8988T (cell line): ENCODE measurements at places on chromosomes 6 and 20.

GRCh38 chr6:12545619-12546409, 170.8 kb upstream of the PHACTR1 start:
- DNase-seq = peak; percentile 27

DNA sequence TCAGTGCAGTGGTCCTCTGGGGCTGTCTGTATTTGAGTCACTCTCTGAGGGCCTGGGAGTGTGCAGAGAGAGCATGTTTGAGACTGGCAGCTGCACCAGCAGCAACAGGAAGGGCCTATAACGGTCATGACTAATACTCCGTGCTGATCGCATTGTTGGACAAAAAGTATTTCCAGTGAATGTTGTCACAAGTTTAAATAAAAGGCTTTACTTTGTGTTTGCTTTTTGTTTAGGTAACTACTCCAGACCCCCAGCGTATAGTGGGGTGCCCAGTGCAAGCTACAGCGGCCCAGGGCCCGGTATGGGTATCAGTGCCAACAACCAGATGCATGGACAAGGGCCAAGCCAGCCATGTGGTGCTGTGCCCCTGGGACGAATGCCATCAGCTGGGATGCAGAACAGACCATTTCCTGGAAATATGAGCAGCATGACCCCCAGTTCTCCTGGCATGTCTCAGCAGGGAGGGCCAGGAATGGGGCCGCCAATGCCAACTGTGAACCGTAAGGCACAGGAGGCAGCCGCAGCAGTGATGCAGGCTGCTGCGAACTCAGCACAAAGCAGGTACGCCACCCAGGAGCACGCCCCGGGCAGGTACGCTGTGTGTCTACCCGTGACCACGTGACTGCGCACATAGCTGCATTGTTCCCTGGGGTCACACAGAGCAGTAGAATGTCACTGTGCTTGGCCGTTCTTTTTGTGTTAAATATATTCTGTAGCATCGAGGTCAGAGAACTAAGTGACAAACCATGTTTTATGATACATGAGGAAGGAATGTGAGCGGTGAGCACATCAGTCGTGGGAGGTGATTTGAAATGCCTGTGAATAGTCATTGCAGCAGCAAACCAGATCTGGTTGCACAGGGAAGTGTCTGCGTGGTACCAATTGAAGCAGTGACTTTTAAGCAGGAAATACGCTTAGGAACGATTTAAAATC, 174.7 kb downstream of the TMEM242 start:
- DNase-seq = peak; percentile 93

DNA sequence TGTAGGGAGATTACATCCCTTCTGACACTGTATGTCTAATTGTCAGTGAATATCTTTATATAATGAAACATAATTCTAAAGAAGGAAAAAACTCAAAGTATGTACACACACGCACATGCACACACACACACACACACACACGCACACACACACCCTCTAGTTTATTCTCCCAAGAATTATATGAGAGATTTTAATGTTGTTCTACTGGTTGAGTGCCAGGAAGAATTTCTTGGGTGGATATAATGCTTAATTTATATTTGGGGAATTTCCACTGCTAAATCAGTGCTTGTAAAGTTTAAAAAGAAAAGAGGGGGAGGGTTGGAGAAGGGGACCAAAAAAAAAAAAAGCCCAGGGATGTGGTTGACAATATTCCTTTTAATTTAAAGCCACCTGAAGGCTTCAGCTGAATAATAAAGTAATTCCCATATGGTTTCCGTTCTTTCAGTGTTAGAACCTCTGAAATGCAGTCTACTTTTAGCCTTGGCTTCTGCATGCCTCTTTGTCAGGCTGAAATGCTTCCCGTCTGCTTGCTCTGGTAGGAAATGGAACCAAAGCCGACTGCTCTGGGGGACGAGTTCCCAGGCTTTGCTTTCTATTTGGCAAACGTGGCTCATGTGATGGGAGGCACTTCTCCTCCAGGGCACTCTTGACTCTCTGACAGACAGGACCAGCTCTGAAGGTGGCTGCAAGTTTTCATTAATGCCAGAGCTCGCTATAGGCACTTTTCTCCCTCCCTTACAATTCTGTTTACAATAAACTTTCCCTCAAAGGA, 225.4 kb downstream of the PRL start:
- DNase-seq = no peak

DNA sequence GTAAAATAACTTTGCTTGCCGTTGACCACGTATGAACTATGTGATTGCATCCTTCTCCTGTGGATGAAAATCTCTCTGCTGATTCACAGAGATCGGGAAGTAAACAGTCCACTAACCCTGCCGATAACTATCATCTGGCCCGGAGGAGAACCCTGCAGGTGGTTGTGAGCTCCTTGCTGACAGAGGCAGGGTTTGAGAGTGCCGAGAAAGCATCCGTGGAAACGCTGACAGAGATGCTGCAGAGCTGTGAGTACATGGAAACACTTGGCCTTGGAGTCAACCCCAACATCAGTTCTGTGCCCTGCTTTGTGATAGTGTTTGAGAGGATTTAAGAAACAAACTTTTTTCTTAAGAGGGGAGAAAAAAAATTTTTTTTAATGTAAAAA, 937 bp downstream of the TAF8 start:
- DNase-seq = no peak

DNA sequence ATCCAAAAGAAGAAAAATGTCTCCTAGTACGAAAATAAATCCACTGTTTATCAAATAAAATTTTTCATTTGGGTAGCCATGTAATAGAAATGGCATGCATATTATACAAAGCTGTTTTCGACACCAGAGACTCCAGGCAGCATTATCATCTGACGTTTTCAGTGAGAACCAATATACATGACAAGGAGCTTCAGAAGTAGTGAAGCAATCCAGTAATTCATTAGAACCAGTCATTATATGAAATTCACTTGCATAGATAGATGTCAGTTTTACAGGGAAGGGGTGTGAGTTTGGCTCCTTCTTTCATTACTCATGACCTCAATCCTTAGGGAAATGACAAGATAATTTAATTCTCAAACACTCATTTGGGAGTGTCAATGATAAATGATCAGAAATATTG, 14.7 kb downstream of the HTR1B start:
- no peak for DNase-seq

GRCh38 chr6:108464418-108465097, 96.2 kb upstream of the FOXO3 start:
- DNase-seq = no peak

DNA sequence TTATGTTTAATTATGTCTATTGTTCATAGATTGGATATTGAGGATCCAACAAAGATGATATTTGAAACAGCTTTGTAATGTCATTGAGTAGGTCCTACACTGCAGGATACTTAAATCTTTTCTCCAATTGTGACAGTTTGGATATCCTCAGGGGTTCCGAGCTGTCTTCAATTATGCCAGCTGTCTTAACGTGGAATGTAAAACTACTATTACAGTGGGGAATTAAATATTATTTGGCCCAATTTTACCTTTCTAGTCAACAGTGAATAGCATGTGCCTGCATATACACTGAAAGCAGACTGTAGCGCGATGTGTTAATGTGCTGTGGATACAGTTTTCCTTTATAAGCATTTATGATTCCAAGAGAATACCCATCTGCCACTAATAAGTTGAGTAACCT, 156.9 kb downstream of the GRIK2 start:
- DNase-seq = no peak

GRCh38 chr6:101486124-101486523, 92.6 kb downstream of the GRIK2 start:
- no peak for DNase-seq

GRCh38 chr6:21193790-21194475, 399.6 kb upstream of the SOX4 start:
- no peak for DNase-seq

DNA sequence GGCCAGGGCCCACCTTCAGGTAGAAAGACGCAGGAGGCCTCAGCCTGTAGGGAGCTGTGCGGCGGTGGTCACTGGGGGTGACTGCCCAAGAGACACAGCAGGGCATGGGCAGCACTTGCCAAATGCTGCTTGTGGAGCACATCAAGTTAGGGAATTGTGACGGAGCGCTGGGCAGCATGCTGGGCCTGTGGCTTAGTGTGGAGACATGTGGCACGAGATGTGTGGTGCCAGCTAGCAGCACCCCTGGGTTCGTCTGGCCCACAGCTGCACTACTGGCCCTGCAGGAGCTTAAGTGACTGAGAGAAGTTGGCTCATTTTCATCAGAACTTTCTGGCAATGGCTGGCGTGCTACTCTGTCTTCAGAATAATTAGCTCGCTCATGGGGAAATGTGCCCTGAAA, 213.1 kb upstream of the SYNDIG1 start:
- no peak for DNase-seq

DNA sequence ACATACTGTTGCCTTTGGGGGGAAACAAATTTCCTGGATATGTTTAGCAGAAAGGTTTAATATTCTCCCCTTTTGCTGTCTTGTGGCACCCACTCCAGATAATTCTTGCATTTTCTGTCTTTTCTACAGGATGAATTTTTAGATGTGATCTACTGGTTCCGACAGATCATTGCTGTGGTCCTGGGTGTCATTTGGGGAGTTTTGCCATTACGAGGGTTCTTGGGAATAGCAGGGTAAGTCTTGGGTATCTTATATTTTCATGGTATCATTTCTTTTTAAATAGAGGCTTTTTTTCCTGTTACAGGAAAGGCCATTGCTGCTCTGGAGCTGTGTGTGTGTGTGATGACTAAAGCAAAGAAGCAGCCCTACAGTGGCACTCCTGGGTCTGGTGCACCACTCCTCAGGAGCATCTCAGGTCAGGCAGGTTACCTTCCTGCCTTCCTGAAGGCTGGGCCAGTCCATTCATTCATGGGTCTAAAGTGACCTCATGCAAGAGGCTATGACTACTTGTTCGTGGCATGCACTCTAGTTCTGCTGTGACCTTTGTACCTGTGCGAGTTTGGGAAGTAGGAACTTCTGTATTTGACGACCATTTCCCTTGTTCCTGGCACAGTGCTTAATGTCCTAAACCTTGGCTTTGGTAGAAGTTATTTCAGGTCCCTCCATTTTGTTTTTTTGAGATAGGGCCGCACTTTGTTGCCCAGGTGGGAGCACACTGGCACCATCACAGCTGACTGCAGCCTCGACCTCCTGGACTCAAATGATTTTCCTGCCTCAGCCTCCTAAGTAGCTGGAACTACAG, 2.2 kb downstream of the RAB5IF start:
- no peak for DNase-seq

GRCh38 chr6:162119341-162119740, 608.2 kb downstream of the PRKN start:
- DNase-seq = no peak

GRCh38 chr6:16168858-16169257, 40.0 kb downstream of the MYLIP start:
- no peak for DNase-seq

GRCh38 chr6:90610301-90610750, 23.5 kb upstream of the MAP3K7 start:
- DNase-seq = no peak

DNA sequence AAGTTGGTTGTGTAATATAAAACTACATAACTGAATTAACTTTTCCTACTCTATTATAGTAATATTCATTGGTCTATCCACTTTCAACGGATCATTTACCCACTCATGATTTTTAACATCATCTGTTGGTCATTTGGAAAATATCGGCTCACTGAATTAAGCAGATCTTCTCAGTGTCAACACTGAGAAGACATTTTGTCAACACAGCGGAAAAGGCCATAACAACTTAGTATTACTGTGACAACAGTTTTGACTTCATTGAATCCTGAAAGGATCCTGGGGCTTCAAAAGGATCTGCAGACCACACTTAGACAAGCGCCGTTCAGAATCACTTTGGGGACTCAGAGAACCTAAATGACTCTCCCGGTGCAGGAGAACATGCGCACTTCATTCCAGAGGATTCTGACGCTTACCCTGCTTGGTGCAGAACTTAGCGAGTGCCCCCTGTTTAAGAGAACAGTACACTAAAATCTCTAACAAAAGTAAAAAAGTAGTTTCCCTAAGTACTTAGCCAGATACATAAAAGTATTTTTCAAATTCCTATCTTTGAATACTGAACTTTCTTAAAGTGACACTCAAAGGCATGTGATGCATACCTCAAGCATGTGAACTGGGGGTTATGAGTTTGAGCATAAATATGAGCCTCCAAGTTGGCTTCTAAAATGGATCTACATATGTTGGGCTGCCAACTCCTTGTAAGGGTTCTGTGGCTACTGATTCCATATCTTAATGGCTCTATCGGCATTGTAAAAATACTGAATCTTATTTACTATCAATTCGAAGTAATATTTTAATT, 4.0 kb downstream of the ZBTB2 start:
- no peak for DNase-seq

DNA sequence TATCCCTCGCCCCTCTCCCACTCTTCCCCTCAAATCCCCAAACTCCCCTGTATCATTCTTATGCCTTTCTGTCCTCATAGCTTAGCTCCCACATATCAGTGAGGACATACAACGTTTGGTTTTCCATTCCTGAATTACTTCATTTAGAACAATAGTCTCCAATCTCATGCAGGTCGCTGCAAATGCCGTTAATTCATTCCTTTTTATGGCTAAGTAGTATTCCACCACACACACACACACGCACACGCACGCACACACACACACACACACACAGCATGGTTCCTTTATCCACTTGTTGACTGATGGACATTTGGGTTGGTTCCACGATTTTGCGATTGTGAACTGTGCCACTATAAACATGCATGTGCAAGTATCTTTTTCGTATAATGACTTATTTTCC, 112.7 kb downstream of the KIF13A start:
- no peak for DNase-seq

DNA sequence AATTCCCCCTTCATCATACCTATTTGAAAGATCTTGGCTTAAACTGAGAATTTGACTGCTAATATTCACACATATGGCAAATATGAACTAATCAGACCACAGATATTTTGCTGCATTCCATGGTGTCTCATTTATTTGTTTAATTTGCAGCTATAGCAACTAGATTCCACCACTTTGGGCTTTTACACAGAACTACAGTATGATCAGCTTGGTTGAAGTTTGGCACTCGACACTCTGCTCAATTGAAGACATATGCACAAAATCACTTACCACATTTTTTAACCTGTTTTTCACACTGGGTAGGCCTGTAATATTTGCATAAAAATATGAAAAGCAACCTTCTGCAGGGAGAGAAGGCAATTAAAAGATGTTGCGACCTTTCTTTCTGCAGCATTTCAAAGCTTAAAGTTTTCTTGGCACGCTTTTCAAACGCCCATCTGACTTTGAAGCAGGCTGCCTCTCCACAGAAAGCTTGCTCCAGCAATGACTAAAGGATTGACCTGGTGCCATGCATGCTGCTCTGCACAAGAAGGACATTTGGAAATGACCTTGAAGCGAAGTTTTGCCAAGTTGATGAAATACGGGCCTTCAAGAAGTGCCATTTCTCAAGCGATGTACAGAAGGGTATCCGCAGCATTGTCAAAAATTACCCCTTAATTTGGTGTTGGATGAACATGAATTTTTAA, 126.7 kb downstream of the AIG1 start:
- DNase-seq = no peak

- DNase-seq = no peak
Measured at GRCh38 chr20:64238115-64238825, 17.3 kb upstream of the PCMTD2 start.
